ENCODE measurements at places on chromosomes 12 and 14.

GRCh38 chr12:44603701-44604100 is 272.4 kb downstream of the NELL2 start:
- DNase-seq: no peak

DNA sequence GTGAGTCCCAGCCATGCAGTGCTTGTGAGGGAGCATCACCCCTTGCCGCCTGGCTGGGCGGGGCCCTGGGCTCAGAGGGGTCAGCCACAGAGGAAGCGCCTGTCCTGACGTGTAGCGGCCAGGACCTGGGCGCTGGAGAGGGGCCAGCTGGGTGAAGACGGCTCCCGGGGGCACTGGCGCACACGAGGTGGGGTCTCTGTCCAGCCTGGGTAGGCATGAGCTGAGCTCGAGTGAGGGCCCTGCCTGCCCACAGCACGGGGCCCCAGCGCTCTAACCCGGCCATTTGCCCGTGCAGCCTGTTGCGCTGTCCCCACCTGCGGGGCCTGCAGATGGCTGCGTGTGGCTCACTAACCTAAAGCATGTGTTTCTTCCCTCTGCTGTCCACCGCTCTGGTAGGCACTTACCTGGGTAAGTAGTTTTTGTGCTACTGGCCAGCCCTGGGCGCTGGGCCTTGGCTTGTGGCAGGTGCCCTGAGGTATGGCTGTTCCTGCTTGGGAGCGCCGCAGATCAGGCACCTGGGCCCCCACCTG is 6.6 kb upstream of the CRIP2 start:
- no peak for DNase-seq

DNA sequence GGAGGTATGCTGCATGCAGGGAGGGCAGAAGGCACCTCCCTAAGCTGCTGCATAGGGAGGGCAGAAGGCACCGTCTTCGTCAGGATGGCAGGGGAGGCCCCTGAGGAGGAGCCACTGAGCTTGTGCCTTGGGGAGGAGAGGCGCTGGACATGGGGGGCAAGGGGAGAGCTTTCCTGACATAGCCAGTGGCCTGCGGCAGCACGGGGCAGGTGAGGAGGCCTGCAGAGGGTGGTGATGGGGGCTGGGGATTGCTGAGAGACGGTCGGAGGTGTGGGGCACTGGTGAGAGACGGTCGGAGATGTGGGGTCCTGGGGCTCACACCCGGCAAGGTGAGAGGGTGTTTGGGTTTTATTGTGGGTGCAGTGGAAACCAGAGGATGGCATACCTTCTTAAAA is 10.4 kb upstream of the BDKRB2 start:
- DNase-seq: no peak

DNA sequence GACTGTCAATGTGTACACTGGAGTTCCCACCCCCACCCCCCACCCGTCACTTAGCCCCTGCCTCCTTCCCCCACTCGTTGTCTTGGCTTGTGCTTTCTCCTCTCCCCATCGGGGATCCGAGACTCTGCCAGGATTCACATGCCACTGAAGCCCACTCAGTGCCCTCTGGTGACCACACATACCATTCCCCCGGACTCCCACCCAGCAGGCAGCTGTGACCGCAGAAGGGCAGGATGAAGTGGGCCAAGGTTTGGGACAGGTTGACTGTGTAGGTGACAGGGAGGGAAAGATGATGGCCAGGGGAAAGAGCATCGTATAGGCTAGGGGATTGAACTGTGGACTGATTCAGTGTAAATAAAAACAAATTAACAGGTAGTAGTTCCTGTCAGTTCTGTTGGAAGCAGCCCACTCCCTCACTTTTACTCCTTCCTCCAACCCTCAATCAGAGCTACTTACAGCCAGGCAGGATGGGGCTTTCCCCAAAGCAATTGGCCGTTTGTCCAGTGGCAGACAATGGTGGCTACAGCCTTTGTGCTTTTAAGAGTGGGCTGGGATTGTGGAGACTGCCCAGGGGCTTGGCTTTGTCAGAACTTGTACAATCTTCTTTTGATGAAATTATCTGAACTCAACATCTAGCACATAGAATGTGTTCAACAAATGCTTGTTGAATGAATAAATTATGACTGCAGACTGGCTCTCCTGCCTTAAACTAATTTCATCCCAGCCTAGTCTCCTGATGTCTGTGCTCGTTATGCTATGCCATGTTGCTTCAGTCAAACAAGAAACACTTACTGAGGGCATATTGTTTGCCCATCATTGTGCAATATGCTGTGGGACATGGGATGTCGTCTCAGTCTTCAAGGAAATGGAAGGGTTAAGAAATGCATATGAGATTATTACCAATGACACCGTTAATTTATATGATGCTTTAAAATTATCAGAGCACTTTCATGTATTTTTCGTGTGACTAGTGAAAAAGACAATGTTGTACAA is 30.2 kb downstream of the TTC9 start:
- no peak for DNase-seq

GRCh38 chr14:69268223-69268622 is 8.3 kb downstream of the GALNT16 start:
- no peak for DNase-seq

GRCh38 chr12:118402251-118402650 is 25.9 kb downstream of the SUDS3 start:
- no peak for DNase-seq

DNA sequence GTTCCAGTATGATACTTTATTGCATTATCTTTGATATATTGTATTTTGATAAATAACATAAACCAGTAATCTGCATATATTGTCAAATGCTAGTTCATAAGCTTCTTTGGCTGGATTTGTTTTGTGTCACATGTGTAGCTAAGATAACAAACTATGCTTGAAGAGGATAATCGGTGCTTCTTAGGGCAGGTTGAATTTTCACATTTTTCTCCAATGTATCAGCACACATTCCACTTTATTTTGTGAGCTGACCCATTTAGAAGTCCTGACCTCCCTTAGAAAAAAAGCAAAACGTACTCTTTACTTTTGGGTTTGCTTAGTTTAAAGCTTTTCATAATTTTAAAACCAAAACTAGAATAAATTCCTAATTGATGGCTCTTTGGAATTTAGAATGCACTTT is 277.7 kb upstream of the DDHD1 start:
- DNase-seq: no peak

GRCh38 chr12:116639765-116640164 is 80.6 kb downstream of the MAP1LC3B2 start:
- DNase-seq: no peak

- no peak for DNase-seq
These were observed 69.6 kb downstream of the NINJ2 start for GRCh38 chr12:593396-594270.

DNA sequence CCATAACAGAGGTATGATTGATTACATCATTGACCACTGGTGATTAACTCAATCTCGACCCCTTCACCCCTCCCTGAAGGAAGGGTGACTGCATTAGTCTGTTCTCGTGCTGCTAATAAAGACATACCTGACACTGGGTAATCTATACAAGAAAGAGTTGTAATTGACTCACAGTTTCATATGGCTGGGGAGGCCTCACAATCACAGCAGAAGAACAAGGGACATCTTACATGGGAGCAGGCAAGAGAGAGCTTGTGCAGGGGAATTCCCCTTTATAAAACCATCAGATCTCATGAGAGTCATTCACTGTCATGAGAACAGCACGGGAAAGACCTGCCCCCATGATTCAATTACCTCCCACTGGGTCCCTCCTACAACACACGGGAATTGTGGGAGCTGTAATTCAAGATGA is 55.9 kb upstream of the TMCC3 start:
- DNase-seq: no peak

DNA sequence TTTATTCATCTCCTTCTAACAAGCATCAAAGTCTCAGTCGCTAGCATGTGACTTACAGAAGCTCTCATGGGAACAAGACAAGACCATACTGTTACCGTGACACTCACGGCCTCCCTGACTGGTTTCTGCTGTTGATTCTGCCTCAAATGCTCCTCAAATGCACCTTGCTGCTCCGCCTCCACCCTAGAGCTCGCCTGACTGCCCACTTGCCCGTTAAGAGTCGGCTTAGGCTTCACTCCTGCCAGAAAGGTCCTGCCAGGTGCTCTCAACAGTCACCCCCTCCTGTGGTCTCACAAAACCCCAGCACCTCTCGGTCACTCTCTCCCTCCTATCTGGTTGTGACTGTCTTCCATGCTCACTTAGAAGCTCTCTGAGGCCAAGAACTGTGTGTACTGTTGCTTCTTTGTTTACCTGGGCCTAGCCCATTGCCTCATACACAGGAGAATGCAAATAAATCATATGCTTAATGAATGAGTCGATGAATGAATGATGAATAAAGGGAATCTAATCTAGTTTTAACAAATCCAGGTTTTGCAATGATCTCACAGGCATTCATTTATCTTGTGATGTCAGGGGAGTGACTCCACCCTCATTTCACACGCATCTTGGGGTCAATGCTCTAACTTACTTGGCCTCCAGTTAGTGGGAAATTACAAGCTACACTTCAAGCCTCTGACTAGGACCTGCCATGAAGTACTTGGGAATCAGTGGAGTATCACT is 41.3 kb downstream of the SSH1 start:
- DNase-seq: no peak

DNA sequence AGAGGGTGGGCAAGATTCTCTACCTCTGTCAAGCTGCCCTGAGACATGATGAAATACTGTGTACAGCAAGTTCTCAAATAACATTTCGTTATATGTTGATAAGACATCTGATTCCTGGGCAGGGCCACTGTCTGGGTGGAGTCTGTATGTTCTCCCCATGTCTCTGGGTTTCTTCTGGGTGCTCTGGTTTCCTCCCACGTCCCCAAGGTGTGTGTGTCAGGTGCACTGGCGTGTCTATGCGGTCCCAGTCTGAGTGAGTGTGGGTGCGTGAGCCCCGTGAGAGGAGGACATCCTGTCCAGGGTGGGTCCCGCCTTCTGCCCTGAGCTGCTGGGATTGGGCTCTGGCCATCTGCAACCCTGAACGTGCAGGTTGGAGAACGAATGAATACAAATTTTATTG is 29.6 kb downstream of the KCTD10 start:
- DNase-seq: no peak

DNA sequence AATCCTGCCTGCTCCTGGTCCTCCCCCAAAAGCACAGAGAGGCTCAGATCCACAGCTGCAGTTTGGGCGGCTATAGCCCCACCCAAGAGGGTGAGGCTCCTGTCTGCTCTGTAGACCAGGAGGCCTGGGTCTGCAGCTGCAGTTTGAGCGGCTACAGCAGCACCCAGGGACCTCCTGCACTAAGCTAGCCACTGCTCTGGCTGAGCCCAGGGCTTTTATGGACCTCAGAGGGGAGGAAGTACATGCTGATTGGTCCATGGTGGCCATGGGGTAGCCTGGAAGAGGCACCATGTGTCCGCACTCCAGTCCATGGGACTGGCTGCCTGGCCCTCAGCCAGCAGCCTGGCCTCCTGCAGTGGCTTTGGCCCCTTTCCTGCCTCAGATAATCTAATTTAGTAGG is 49.6 kb upstream of the GSC start:
- no peak for DNase-seq

DNA sequence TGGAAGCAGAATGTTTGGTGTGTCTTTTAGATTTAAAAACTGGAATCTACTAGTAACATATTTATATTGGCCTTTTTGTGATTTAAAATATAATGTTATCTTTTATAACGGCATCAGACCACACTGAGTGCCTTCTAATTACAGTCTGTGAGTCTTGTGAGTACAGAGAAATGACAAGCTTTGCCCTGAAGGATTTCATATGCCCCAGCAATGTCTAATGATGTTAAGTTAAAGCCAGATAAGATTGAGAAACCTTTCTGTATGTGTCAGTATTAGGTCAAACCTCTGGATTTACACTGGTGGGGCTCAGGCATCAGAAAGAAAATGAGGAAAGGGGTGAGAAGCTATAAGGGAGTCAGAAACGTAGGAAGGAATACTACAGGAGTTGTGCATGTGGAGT is 25.2 kb downstream of the PLEKHA5 start:
- no peak for DNase-seq

DNA sequence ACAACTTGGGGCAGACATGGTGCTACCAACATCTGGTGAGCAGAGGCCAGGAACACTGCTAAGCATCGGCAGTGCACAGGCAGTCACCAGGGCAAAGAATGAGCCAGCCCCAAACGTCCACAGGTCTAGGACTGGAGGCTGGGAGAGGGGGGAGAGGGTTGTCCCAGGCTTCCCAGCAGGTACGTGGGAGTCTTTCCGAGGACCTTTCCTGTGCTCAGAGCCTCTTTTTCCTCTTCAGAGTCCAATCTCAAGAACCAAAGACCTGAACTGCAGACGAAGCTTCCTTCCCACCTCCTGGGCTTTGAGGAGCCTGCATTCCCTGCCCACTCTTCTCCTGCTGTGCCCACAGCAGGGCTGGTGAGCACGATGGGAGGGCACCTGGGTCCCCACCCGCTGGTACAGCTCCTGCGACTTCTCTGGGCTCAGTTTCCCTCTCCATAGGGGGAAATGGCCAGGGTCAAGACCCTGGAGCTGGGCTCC is 48.7 kb downstream of the DLK1 start:
- DNase-seq: no peak

- no peak for DNase-seq
These were observed 592.9 kb downstream of the FSCB start for GRCh38 chr14:43914041-43914693.

DNA sequence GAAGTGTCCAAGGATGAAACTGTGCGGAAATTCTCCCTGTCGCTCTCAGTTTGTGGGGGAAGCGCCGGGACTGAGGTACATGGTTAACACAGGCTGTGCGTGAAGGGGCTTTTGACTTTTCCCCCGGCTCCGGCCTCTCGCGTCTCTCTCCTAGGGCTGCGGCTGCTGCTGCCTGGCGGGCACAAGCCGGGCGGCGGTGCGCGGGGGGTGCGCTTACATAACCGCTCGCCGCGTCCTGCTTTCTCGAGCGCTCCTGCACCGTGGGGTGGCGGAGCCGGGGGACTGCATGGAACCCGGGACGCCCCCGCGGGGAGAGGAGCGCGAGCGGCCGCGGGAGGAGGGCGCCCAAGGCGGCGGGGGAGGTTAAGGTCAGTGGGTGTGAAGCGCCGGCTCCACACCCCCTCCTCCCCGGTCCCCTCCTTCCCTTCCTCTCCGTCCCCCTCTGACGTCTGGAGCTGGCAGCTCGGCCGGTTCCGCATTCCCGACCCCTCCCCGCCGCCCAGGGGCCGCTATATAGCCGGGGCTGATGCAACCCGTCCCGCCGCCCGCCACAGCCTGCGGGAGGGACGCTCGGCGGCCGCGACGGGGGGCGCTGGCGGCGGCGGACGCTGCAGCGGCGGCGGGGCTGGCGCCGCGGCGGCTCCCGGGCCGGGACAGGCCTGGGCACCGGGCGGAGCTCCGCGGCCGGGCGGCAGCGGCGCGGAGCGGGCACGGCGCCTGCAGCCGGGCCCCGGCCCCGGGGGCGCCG is at the start of gene JDP2:
JDP2 (plus strand) TSS at position 541 of the 748 bp plus-strand sequence. CDS start 9,899 bp downstream, outside the sequence.
- peak; percentile 12 for DNase-seq
